ENCODE measurements at places on chromosomes 12 and 14.

DNA sequence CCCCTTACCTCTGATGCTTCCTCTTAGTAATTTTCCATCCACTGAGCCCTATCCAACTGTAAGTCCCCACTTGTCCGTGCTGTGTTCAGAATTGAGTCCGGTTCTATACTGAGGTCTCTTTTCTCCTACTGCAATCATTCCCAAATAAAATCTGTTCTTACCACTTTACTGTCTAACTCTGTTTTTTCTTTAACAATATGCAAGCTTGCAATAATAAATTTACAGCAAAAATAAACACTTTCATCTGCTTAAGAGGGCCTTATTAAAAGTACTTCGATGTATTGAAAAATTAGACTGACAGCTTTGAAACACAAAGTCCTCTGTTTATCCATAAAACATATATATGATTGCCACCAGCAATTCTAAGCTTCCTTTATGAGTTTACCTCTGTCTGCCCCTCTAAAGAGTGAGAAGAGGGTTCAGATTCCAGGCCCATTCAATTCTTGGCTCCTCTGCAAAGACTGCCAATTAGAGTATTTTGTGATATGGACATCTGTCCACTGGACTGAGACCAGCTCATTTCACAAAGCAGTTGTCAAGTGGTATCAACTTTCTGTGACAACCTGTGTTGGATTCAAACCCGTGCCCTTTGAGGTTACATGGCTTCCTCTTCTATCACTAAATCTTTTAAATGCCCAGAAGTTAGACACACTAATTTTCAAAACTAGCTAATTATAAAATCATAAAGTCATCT lies 39.9 kb upstream of the G2E3 start:
- DNase-seq: peak; percentile 96

DNA sequence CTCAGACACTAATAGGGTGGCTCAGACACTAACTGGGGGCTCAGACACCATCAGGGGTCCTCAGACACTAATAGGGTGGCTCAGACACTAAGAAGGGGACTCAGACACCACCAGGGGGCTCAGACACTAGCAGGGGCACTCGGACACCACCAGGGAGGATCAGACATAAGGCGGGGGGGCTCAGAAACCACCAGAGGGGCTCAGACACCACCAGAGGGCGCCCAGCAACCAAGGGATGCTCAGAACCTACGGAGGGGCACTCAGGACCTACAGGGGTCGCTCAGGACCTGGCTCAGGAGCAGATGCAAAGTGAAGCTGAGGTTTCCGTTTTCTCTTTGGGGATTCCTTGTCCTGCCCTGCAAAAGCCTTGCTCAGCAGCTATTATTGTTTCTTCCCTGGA lies 448.5 kb downstream of the TMEM121 start:
- peak; percentile 79 for DNase-seq

DNA sequence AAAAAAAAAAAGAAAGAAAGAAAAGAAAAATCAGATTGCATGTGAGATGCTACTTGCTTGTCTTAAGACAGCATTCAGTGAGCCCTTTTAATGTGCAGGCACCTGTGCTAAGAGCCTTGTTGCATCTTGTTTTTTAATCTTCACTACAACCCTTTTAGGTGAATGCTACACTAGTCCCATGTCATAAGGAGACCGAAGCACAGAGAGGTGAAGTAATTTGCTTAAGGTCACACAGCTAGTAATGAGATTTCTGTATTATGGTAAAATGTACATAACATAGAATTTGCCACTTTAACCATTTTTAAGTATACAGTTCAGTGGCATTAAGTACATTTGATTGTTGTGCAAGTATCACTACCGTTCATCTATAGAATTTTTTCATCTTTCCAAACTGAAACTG lies 32.1 kb upstream of the PWP1 start:
- DNase-seq: no peak

DNA sequence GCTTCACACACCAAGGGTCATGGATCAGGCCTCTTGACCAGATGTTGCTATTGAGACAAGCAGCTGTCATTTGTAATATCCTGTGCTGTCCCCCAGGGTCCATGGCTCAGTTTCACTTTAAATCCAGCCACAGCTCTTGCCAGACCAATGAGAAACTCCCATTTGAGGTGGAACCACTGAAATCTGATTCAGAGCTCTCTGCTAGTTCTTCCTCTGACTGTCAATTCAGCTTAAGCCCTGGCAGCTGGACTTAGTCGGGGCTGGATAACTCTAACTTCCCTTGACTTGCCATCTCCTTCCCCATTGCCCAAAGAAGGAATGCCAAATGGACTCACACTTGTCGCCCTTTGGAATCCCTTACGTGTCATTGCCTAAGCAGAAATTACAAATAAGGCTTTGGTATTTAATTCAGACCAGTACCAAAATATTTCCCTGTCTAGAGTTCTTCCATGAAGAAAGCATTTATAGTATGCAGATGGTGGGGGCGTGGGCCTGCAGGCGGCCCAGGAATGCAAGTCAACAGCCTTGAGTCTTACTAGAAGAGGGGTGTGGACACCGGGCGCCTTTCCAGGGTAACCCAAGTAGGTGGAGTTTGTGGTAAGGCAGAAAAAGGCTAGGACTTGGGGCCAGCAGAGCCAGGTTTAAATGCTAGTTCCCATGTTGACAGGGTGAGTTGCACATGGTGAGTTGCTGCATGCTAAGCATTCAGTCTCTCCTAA lies 96.9 kb upstream of the TMPO start:
- DNase-seq: peak; percentile 45

GRCh38 chr12:22312336-22312735 lies 22.2 kb downstream of the ST8SIA1 start:
- no peak for DNase-seq

- no peak for DNase-seq
Measured at GRCh38 chr12:2260441-2260840, 207.7 kb downstream of the CACNA1C start.

DNA sequence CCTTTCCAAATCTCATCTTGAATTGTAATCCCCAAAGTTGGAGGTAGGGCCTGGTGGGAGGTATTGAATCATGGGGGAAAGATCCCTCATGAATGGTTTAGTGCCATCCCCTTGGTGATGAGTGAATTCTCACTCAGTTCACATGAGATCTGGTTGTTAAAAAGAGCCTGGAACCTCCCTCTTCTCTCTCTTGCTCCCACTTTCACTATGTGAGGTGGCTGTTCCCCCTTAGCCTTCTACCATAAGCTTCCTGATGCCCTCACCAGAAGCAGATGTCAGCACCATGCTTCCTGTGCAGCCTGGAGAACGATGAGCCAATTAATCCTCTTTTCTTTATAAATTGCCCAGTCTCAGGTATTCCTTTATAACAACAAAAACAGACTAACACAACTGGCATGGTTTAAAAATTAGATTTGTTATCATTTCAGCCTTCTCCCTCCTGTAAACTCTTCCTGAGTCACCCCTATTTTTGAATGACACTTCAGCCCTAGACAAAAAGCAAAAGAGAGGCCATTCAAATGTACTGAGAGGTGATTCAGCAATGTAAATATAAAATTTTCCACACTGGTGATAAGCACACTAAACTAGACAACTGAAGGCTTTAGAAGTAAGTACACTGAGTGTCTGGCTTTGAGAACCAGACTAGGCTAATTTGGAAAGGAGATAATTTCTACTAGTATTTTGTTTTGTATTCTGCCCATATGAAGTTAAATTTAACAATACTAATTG lies 212.1 kb upstream of the ABCD2 start:
- peak; percentile 14 for DNase-seq

DNA sequence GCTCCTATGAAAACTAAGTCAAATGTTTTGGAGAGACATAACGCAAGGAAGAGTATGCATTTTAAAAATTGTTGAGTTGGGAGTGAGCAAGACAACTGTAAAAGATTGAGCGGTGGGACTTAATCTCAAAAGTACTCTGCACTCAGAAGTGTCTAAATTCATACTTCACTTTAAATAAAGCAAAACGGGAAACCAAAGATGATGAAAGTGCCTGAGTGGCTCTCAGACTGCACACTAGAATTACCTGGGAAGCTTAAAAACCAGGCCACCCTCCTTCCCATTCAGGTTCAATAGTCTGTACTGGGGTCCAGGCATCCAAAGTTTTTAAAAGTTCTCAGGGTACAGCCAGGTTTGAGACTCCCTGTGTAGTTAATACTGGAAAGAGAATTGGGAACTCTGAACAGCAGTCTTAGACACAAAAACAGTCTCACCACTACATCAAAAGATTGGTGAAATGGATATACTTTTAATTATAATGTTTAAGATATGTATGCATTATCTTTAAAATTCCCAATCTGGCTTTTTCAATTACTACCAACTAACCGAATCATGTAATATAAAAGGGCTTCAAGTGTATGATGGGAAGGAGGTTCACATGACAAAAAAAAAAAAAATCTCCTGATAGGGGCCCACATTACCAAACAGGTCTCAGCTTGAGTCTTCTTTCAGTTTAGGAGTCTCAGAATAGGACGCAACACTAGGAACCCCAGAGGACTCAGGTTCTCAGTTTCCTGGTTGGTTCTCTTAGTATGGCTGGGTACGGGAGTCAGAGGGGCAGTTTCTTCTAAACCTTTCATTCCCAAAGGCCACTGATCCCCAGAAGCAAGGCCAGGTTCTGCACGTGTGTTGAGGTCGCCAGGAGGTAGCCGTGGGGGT lies 1.0 kb downstream of the HOMEZ start:
- DNase-seq: peak; percentile 49

Data from NCI-H69 (cell line).